ENCODE measurements at places on chromosomes 13 and 19.

DNA sequence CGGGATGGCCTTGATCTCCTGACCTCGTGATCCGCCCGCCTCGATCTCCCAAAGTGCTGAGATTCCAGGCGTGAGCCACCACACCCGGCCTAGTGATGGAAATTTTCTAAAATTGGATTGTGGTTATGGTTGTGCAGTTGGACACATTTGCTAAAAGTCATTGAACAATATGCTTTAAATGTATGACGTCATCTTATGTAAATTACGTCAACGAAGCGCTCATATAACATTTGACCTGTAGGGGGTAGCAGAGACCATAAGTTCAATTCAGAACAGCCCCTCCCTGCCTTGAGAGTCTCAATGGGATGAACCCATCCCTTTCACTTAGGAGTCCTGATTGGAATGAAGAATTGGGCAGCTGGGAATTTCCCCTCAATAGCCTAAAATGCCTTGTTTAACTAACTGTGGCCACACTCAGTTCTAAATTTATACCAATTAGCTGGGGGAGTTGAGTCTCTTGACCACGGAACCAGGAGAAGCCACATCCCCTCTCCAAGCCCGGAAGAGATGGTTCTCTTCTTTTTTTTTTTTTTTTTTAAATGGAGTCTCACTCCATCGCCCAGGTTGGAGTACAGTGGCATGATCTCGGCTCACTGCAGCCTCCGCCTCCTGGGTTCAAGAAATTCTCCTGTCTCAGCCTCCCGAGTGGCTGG is 15.2 kb upstream of the TLE6 start:
- DNase-seq: peak; percentile 78

GRCh38 chr13:74032325-74032724 is 101.9 kb downstream of the KLF12 start:
- no peak for DNase-seq

- DNase-seq: no peak
Measured at GRCh38 chr13:85197431-85197830, 601.8 kb downstream of the SLITRK6 start.

- peak; percentile 51 for DNase-seq
Measured at GRCh38 chr13:44259045-44260027, 114.3 kb upstream of the SERP2 start.

DNA sequence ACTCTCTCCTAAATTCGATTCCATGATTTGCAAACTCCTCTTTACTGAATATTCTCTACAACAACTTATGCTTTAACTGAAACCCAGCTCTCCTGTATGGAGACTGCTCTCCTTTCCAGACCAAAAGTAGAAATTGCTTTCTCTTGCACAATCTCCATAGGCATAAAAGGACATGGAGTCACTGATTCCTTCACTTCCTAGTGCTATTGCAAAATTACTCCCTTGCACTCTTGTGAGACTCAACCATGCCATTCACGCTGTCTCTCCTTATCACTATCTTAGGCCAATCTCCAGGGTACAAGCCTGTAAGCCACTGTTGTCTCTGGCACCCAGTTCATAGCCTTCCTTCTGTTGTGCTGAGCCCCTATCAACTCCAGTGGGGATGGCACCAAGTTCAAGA is 30.6 kb downstream of the SERPINE3 start:
- DNase-seq: no peak

All from thymus (tissue), 14 donors.